ENCODE measurements at places on chromosomes 16 and 17. TPM values are rescaled to one million over a fixed set of nuclear protein-coding genes. Genes with fewer than 3 reads are reported as not detected.

- no peak for DNase-seq
These were observed 3.2 kb upstream of the FOXL1 start for GRCh38 chr16:86575095-86575685.

DNA sequence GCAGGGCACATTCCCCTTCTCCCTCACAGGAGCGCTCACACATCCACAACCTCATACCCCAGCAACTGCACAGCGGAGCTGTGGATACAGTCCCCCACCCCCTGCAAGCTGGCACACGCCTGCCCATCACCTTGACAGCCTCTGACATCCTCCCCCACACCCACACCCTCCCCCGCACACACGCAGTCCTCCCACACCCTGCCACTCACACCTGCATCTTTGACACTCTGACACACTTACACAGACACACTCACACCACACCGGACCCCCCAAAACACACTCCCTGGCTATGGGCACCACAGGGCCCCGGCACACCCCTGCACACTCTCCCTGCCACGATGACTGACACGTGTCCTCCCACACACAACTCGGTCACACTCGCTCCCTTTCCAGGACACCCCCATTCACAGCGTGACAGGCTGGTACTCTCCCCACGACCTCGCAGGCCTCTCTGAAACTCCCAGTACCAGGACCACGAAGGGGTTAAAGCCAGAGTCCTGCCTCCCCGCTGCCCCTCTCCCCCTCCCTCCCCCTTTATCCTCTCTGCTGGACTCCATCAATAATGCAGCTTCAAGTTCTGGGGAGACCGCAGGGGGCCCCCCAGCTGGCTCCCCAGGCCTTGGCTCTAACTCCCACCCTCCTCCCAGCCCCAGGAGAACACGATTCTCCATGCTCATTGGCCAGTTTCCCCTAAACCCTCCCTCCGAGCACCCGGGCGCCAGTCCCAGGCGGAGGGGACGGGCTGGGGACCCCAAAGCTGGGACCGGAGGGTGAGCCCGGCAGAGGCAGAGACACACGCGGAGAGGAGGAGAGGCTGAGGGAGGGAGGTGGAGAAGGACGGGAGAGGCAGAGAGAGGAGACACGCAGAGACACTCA lies at the start of gene PPP1R1B:
Gene PPP1R1B, plus strand, starts transcription at position 782 of the 876 bp plus-strand sequence. CDS start 441 bp downstream, outside the sequence.
- no peak for DNase-seq

DNA sequence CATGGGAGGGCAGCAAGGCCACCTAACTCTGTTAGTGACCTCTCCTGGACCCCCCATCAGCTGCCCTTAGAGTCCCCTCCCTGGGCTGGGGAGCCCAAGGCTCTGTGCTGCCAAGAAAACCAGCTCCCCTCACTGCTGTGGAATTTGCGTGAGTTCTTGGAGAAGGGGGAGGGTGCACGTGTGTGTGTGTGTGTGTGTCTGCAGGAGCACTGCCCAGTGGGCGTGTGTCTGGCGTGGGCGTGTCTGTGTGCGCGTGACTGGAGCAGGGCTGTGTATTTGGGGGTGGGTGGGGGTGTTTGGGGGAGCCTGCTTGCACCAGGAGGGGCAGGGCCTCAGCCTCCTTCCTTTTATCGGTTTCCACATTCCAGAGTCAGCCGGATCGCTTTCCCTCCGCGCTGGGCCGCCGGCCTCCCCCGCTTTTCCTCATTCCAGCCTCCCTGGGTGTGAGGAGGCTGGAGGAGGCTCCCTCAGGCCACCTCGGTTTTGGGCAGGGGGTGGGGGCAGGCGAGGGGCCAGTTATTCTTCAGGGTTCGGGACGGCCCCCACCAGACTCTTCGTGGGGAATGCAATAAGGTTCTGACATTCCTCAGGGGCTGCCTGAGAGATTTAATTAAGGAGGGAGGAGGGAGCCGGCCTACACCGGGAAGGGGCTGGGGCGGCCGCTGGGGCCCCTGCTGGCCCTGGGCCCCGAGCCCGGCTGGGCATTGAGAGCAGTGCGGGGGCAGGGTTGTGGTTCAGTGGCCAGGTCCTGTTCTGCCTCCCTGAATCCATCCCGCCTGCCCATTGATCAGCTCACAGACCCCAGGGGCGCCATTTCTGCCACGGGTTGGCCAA lies 2.5 kb downstream of the VASN start:
- no peak for DNase-seq

- no peak for DNase-seq
These were observed 69.4 kb upstream of the SMIM36 start for GRCh38 chr17:55580596-55581133.

Gene C17orf50
- total RNA-seq = not detected

Gene PRR11
- 2.9 TPM for total RNA-seq

Gene PRSS36
- total RNA-seq = 9.8 TPM

All from mesenteric fat pad (tissue), 1 donor.